ENCODE measurements at places on chromosomes 5 and 9.

DNA sequence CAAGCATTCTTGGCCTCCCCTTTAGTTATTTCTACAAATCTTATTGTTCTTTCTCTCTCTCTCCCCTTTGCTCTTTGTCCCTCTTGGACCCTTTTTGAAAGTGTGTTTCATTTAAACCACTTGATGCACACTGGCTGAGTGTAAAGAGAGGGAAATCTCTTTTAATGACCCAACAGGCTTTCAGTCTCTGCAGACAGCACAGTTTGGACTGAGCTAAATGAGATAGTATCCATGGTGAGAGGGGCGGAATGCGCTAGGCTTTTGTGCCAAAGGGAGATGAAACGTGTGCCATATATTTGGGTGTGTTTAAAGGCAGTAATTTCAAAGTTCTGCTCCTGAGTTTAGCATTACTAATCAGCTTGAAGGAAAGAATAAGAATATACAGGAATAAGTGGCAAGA, 184.9 kb downstream of the PCSK1 start:
- DNase-seq, result no peak

GRCh38 chr5:130104895-130105688, 200.8 kb downstream of the CHSY3 start:
- DNase-seq, result no peak

DNA sequence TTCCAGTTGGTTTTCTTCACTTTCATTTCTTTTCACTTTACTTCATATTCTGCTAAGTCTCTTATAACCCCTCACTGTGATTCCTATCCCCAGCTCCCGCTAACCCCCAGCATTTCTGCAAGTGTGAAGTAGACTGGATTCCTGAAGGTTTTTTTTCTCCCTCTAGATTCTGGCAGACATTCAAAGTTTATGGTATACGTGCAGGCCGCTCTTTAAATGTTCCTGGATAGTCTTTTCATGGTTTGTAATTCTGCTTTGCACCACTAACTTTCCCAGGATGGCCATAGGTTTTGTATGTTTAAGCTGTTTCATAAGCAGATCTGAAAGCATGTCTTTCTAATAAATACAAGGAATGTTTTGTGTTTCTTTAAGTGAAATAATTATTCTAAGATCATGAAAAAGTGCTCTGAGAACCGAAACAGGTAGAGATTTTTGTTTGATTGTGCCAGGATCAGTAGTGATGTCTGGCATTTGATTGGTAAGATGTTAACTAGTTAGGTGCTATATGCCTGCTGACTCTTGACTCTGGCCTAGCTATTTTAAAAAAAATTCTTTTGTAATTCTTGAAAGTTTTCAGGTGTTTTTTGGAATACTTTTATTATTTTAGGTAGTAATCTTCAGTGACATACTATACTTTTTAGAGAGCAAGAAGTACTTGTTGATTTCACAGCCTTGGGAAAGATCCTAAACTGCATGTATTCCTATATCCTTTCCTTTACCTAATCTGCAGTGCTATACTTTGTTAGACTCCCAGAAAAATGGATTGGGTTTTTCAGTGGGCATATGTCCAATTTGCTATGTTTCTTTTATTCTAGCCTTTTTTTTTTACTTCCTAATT, 29.7 kb downstream of the CNOT6 start:
- DNase-seq, result no peak

DNA sequence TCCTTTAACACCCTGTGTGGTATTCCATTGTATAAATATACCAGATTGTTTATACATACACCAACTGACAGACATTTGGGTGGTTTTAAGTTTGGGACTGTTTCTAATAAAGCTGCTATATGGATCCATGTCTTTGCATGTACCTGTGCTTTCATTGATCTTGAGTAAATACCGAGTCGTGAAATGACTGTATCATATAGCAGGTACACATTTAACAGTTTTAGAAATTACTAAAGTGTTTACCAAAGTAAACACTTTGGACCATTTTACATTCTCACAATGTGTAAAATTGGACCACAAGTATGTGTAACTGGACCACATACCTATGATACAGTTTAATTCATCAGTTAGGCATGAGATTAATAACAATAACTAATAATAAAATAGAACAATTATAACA, 175.2 kb downstream of the FBXL17 start:
- no peak for DNase-seq

- no peak for DNase-seq
Measured at GRCh38 chr9:92857236-92857635, 20.6 kb downstream of the ZNF484 start.

DNA sequence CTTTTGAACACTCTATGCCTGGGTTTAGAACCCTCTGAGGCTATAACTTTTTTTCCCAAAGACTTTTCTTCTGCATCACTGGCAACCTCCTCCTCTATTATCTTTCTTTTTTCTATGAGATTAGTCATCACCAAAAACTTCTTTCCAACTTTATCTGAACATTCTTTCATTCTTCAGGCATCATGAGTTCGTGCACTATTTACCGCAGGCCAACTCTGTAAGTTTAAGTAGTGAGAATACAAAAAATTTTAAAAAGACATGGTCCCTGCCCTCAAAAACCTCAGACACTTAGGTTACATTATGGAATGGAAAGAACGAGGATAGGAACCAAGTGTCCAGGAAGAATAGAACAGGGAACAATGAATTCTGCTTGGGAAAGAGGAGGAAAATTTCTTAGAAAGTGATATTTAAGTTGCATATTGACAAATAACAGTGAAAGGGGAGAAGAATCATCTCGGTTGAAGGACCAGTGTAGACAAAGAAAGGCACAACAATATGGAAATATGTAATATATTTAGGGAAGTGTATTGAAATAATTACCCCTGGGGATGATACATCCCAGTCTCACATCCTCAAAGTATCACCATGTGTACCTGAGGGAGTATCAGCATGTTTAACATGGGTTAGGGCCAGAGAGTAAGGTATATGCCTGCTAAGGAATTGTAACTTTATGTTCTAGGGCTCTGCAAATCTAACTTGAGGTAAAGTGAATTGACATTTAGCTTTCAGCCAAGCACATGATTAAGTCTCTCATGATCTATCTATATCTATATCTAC, 196.5 kb upstream of the NREP start:
- DNase-seq, result no peak

DNA sequence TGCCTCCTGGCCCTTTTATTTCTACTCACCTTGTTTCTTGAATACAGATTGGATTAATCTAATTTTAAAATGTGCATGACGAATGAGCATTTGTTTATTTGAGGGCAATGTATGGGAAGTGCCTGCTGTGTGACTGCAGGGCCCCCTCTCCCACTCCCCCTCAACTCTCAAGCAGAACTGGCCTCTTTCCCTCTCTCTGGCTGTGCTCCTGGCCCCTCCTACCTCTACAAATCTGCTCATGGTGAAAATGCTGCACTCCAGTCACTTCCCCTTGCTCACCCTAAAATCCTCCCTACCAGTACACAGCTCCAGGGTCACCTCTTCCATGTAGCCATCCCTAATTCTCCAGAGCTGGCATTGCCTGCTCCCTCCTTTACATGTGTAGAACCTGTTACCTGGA, 17.2 kb upstream of the NDST1 start:
- DNase-seq, result no peak

DNA sequence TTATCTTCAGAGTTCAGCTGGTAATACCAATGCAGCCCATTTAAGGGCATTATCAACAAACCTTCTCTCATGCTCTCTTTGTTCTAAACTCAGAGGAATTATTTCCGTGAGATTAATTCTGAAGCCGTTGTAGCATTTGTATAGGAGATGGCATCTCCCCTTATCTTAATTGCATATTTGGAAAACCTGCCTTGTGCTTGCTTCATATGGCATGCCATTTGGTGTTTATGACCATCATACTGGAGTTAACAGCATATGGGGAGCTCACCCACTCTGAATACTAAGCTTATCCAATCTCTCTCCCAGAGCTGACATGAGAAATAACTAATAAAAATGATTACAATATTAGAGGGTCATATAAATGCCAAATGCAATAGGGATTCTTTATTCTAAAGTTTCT, 243.2 kb downstream of the BRINP1 start:
- no peak for DNase-seq

DNA sequence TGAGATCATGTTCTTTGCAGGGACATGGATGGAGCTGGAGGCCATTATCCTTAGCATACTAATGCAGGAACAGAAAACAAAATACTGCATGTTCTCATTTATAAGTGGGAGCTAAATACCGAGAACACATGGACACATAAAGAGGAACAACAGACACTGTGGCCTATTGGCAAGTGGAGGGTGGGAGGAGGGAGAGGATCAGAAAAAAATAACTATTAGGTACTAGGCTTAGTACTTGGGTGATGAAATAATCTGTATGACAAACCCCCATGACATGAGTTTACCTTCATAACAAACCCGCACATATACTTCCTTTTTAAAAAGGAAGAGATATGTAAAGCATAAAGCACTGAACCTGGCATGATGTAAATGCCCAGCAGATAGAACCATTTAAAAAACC, 99.0 kb downstream of the MEGF10 start:
- DNase-seq, result no peak

- DNase-seq, result no peak
Measured at GRCh38 chr5:143449772-143450171, 46.3 kb upstream of the NR3C1 start.

DNA sequence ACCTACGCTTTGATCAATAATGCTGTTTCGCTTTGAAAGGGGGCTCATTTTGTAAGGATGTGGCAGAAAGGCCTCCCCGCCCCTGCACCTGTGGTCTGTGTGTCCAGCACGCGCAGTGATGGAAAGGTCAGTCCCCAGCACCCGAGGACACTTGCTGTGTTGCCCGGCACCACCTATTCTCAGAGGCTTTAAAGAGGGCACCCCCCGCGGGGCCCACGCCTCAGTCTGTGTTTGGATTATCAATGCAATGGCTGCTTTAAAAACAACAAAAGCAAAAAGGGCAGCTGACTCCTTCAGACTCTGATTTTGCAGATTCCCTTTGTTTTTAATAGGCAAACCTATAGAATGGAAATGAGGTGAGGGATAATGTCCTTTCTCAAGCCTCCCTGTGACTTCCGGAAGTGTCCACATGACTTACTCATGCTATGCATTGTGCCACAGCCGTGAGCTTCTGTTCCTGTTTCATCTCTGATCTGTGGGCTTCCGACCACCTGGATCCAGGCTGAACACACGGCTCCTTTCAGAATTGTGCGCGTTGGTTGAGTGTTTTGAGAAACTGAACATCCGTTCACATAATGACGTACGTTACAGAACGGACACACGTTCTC, 416.2 kb downstream of the IRX2 start:
- DNase-seq, result no peak

GRCh38 chr5:41707853-41708603, 162.2 kb downstream of the OXCT1 start:
- no peak for DNase-seq

DNA sequence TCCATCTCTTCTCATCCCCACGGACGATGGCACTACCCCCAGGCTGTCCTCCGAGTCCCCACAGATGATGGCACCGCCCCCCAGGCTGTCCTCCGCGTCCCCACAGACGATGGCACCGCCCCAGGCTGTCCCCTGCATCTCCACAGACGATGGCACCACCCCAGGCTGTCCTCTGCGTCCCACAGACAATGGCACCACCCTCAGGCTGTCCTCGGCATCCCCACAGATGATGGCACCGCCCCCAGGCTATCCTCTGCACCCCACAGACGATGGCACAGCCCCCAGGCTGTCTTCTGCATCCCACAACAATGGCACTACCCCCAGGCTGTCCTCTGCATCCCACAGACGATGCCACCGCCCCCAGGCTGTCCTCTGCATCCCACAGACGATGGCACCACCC, 57.4 kb upstream of the PTCH1 start:
- no peak for DNase-seq

GRCh38 chr5:172441262-172441751, 13.0 kb downstream of the SH3PXD2B start:
- DNase-seq, result peak; percentile 79

DNA sequence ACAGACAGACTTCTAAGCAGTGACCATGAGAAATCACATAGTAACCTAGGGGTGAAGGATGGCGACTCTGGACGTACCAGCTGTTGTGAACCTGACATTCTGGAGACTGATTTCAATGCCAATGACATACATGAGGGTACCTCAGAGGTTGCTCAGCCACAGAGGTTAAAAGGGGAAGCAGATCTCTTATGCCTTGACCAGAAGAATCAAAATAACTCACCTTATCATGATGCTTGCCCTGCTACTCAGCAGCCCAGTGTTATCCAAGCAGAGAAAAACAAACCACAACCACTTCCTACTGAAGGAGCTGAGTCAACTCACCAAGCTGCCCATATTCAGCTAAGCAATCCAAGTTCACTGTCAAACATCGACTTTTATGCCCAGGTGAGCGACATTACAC, 38.0 kb upstream of the CCDC152 start:
- DNase-seq, result no peak

DNA sequence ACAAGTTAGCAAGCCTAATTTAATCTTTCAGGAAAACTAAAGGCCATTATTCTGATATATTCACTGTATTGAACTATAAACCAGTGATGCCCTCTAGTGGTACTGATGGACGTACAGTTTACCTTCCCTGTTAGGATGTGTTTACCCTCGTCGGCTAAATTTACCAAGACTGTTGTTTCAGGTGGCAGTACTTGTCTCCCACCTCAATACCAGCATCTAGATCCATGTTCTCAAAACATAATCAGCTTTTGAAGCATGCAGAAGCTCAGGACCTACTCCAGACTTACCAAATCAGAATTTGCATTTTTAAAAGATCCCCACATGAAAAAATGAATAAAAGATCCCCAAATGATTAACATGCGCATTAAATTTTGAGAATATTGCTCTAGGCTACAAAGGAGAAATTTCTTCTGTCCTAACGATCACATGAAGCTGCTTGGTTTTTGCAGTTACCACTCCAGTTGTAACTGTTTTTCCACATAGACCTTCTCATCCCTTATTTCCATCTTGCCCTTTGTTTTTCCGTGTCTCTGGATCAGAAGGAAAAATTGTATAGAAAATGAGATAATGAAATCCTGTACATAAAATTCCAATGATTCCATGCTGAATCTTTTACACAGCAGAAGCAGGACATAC, 3.2 kb upstream of the BAAT start:
- DNase-seq, result no peak

DNA sequence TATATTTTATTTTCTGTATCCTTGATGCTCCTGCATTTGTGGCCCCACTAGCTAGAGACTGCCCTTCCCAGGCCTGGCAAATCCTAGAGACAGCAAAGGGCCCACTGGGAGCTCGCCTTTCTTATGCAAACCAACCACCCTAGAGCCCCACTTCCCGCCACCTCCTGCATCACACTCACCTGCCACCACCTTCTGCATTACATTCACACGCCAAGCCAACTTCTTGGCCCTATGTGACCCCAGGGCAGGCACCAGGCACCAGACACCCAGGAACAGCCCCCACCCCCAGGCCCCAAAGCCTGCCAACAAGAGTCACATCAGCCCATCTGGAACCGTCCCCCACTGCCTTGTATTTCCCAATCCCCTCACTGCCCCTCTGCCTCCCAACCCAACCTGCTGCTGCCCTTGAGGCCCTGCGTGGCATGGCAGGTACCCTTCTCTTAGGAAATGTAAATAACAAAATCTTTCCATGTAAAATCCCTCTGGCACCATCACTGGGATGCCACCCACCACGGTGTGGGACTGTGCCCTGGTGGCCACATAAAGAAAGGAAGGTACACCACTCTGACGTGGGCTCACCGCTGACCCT, 22.0 kb downstream of the ROR2 start:
- DNase-seq, result no peak

Data from aorta (tissue), 5 donors.